ENCODE measurements at places on chromosomes 6 and 20. TPM values are rescaled to one million over a fixed set of nuclear protein-coding genes. Genes with fewer than 3 reads are reported as not detected.

PRSS16 gene
- total RNA-seq = 7.3 TPM

ARMH2 gene
- not detected for total RNA-seq

TLDC2 gene
- not detected for total RNA-seq

TTBK1 gene
- not detected for total RNA-seq

BTBD9 gene
- 4.3 TPM for total RNA-seq

SLPI gene
- 207 TPM for total RNA-seq

MAP7 gene
- 13.9 TPM for total RNA-seq

NR2E1 gene
- not detected for total RNA-seq

ACTL10 gene
- total RNA-seq = 2.8 TPM

MARCKS gene
- 51.5 TPM for total RNA-seq

DDR1 gene
- total RNA-seq = 144 TPM

TFAP2D gene
- not detected for total RNA-seq

OR2H1 gene
- not detected for total RNA-seq

MEI4 gene
- not detected for total RNA-seq

CCDC28A gene
- total RNA-seq = 8.5 TPM

KHDC1 gene
- total RNA-seq = 7.9 TPM

HEY2 gene
- not detected for total RNA-seq

ZNF391 gene
- 5.9 TPM for total RNA-seq

ELMO2 gene
- 29.0 TPM for total RNA-seq

HTR1E gene
- total RNA-seq = not detected

STX11 gene
- 1.5 TPM for total RNA-seq

PLEKHG1 gene
- total RNA-seq = 1.3 TPM

ENPP5 gene
- total RNA-seq = 0.04 TPM

SAMD10 gene
- total RNA-seq = 13.4 TPM

CTAGE9 gene
- not detected for total RNA-seq

PHACTR3 gene
- 26.4 TPM for total RNA-seq

ACSS1 gene
- 2.3 TPM for total RNA-seq

TRIM15 gene
- total RNA-seq = not detected

ARG1 gene
- not detected for total RNA-seq

WFDC8 gene
- total RNA-seq = not detected

FAM217A gene
- total RNA-seq = not detected

POLR1C gene
- 69.7 TPM for total RNA-seq

BPIFB2 gene
- total RNA-seq = not detected

PSORS1C1 gene
- 2.0 TPM for total RNA-seq

SERPINB1 gene
- total RNA-seq = 133 TPM

PANK2 gene
- total RNA-seq = 50.8 TPM

DZANK1 gene
- 2.6 TPM for total RNA-seq

GSTA1 gene
- total RNA-seq = not detected

TREML2 gene
- not detected for total RNA-seq

ANGPT4 gene
- total RNA-seq = not detected

REPS1 gene
- total RNA-seq = 27.4 TPM

CYP24A1 gene
- total RNA-seq = 0.81 TPM

OR11A1 gene
- total RNA-seq = not detected

OXT gene
- not detected for total RNA-seq

ASIP gene
- not detected for total RNA-seq

KCNQ2 gene
- not detected for total RNA-seq

HLA-DPA1 gene
- total RNA-seq = not detected

CPNE5 gene
- 0.29 TPM for total RNA-seq

DTD1 gene
- 124 TPM for total RNA-seq

CCR6 gene
- total RNA-seq = not detected

C6orf58 gene
- not detected for total RNA-seq

IL17F gene
- not detected for total RNA-seq

SLC18B1 gene
- total RNA-seq = 9.1 TPM

UST gene
- total RNA-seq = 7.9 TPM

Data from PC-3 (cell line).